Activated CD4-positive, alpha-beta memory T cell treated with anti-CD3 and anti-CD28 coated beads, Interleukin-2, amount 10 ng/mL, durations not matched to agents 7 days and 5 days (primary cell): ENCODE measurements at places on chromosomes 1 and 21. TPM values are rescaled to one million over a fixed set of nuclear protein-coding genes. Genes with fewer than 3 reads are reported as not detected.

AKR7A3 gene
- total RNA-seq: 0.48 TPM

CR1L gene
- not detected for total RNA-seq

CCDC190 gene
- not detected for total RNA-seq

SH2D1B gene
- not detected for total RNA-seq

GPR25 gene
- 0.25 TPM for total RNA-seq

RNF115 gene
- 13.1 TPM for total RNA-seq

NCF2 gene
- 21.5 TPM for total RNA-seq

MYOC gene
- total RNA-seq: not detected

ATAD3C gene
- total RNA-seq: 1.4 TPM

LGR6 gene
- total RNA-seq: 0.08 TPM

UQCRH gene
- total RNA-seq: 266 TPM

MEX3A gene
- total RNA-seq: not detected

ADGRL4 gene
- total RNA-seq: not detected

SERPINC1 gene
- total RNA-seq: 0.23 TPM

AGO3 gene
- 22.2 TPM for total RNA-seq

ZCCHC17 gene
- 21.0 TPM for total RNA-seq

PDZK1 gene
- 0.60 TPM for total RNA-seq

OR10Z1 gene
- not detected for total RNA-seq

TAS1R1 gene
- total RNA-seq: not detected

TLCD4 gene
- 0.03 TPM for total RNA-seq

TTC22 gene
- total RNA-seq: 19.8 TPM

DMAP1 gene
- total RNA-seq: 40.2 TPM

HJV gene
- not detected for total RNA-seq

CRB1 gene
- total RNA-seq: not detected

DCDC2B gene
- total RNA-seq: 0.13 TPM

PSRC1 gene
- 27.0 TPM for total RNA-seq

ADAMTS1 gene
- 1.4 TPM for total RNA-seq

ELAPOR1 gene
- total RNA-seq: 5.0 TPM

OR2T35 gene
- total RNA-seq: not detected

PLD5 gene
- not detected for total RNA-seq

AIRE gene
- total RNA-seq: 0.48 TPM

PROX1 gene
- 0.08 TPM for total RNA-seq

OR2L13 gene
- not detected for total RNA-seq

NLRP3 gene
- 0.40 TPM for total RNA-seq

DUSP12 gene
- 23.5 TPM for total RNA-seq

DCST1 gene
- not detected for total RNA-seq

MYOM3 gene
- total RNA-seq: not detected

SEMA6C gene
- total RNA-seq: 1.8 TPM

KRTAP12-1 gene
- total RNA-seq: not detected

GSTM1 gene
- total RNA-seq: not detected

SYTL1 gene
- 136 TPM for total RNA-seq

CELA2B gene
- total RNA-seq: not detected

AGMAT gene
- 7.9 TPM for total RNA-seq

CACNA1S gene
- not detected for total RNA-seq

GPA33 gene
- total RNA-seq: 0.71 TPM

LEMD1 gene
- 1.1 TPM for total RNA-seq

ICOSLG gene
- total RNA-seq: 6.1 TPM

LCE3E gene
- total RNA-seq: not detected

FCRLA gene
- not detected for total RNA-seq

STYXL2 gene
- not detected for total RNA-seq

NBPF20 gene
- 1.2 TPM for total RNA-seq

TFAP2E gene
- total RNA-seq: 0.85 TPM

BACE2 gene
- 2.0 TPM for total RNA-seq

HCRTR1 gene
- total RNA-seq: not detected

CFAP141 gene
- not detected for total RNA-seq

C1orf105 gene
- total RNA-seq: not detected

DIPK1A gene
- total RNA-seq: 12.7 TPM

HAO2 gene
- total RNA-seq: not detected

FAM177B gene
- total RNA-seq: not detected
